Cortex of kidney (tissue), 1 donor: ENCODE measurements at places on chromosomes 4 and X.

DNA sequence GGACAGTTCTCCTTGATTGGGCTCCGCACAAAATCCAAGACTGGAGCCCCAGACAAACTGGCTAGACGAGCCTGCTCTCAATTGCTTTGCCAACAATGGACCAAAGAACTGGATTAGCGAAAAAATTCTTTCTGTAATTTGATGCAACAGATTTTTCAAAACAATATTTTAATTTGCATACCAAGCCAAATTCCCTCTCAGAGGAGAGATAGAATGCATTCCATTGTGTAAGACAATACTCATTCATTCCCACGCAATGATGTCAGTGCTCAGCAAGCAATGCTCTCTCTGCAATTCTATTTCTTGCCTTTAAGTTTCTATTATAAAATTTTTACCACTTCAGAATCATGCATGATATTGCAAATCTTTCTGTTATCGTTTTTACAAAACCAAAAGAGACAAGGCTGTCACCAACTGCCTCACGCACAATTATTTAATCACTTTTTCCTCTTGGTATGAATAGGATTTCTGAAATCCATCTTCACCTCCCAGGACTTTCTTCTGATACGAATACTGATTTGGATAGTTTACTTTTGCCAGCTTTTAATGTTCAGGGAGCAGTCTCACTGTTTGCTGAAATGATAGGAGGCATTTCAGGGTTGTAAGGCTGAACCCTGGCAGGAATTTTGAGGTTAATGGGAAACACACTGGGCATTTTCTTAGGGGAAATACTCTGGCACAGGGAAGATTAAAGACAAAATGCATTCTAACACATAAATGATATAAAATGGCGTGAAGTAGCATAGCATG, 46.1 kb upstream of the HCCS start:
- DNase-seq: no peak

DNA sequence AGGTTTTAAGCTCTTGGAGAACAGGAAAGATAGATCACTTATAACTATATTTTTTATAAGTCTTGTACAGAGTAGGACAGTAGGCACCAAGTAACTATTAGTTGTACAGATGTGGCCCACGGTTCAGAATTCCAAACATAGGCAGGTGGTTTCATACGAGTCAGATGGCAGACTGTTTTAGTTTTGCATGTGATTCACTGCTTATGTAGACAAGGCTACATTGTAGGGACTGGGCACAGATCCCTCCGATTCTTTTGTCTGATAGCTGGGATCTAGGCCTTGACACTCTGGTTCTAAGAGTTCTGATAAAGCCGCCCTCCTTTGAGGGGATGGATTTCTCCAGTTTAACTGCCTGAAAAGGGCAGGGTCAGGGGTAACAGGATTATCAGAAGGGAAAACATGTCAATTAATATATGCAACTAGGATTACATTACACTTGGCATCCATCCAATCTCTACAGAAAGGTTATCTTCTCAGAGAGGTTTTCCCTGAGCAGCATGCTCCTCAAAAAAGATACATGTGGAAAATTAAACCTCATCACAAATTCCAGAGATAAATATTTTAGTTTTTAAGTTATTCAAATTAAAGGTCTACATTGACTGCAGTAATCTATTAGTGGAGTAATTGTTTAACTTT, 87.8 kb downstream of the SPRY1 start:
- no peak for DNase-seq

DNA sequence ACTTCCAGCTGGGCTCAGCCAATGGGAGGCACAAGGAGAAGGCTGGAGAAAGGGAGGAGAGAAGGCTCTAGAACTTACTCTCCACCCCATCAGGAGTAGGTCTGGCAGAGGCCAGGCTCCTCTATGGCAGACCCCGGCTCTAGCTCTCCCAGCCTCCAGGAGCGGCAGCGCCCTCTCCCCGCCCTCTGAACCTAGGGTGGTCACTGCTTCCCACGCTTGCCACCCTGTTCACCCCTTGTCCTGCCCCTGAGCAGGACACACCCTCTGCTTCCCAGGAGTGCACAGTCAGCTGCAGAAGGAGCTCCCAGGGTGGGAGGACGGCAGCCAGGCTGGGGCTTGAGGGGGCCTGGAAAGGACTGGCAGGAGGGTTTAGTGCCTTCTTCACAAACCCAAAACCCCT, 53.0 kb upstream of the CRMP1 start:
- DNase-seq: no peak

GRCh38 chrX:12162420-12162819, 24.1 kb downstream of the FRMPD4 start:
- no peak for DNase-seq

- no peak for DNase-seq
Observed at GRCh38 chrX:103376979-103377324, 614 bp downstream of the BEX3 start.

DNA sequence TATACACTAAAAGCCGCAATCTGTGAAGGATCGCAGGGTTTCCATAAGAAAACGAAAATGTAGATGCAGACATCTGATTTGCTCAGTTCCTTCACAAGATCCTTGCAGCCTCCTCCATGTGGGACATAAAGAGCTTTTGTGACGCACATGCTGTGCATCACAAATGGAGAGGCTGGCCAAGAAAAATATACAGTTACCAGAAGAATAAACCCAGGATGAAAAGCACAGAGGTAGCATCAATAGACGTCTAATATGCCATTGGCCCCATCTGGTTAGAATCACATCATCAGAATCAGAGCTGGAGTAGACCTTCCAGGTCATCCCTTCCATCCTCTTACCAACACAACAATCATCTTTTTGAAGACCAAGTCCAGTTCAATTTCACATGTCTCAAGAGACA, 517.4 kb downstream of the RAB28 start:
- no peak for DNase-seq

GRCh38 chrX:3549411-3549911, 164.0 kb downstream of the PRKX start:
- DNase-seq: no peak

- DNase-seq: no peak
Observed at GRCh38 chr4:4402966-4403365, 16.1 kb downstream of the NSG1 start.

DNA sequence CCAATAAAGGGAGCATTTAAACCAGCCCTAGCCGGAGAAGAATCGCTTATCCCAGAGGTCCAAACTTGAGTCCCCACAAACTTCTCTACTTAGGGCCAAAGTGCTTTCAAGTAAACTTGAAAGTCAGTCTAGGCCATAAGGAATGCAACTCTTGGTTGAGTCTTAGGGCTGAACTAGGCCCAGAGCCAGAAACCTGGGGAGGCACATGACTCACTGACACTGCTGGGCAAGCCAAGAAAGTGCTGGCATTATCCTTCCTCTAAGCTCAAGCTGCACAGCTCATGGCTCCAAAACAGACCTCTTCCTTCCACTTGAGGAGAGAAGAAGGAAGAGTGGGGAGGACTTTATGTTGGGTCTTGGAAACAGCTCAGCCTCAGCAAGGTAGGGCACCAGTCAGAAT, 1257.3 kb upstream of the DIAPH2 start:
- no peak for DNase-seq

DNA sequence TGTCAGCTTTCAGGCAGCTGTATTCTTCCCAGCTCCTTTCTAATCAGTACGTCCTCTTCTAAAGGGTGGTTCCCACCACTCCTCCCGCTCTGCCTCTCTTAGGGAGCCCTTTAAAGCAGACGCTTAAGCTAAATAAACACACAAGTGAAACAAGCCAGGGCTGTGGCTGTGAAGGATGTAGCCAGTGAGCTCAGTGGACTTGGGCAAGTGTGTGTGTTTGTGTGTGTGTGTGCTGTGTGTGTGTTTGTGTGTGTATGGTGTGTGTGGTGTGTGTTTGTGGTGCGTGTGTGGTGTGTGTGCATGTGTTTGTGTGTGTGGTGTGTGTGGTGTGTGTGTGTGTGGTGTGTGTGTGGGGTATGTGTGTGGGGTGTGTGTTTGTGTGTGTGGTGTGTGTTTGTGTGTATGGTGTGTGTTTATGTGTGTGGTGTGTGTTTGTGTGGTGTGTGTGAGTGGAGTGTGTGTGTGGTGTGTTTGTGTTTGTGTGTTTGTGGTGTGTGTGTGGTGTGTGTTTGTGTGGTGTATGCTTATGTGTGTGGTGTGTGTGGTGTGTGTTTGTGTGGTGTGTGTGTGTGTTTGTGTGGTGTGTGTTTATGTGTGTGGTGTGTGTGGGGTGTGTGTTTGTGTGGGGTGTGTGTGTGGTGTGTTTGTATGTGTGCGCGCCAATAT, 283.3 kb downstream of the PTTG2 start:
- no peak for DNase-seq

GRCh38 chr4:124307143-124307542, 405.4 kb downstream of the ANKRD50 start:
- no peak for DNase-seq
